ENCODE measurements at places on chromosomes 1 and 21.

GRCh38 chr1:228837817-228838716 is 102.8 kb downstream of the RHOU start:
- no peak for DNase-seq

GRCh38 chr1:180609643-180610555 is 21.9 kb upstream of the XPR1 start:
- DNase-seq, result no peak

DNA sequence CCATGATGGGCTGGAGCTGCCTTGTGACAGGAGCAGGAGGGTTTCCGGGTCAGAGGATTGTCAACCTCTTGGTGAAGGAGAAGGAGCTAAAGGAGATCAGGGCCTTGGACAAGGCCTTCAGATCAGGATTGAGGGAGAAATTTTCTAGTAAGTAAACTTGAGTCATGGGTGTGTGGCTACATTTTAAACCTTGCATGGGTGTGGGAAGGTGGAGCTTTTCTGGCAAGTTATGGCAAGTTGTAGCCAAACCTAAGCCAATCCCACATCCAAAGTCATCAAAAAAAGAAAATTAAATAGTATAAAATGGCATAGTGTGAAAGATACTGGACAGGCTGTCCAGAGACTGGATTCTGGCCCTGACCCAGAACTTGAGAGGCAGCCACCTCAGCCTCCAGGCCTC is 39.8 kb upstream of the HSD3B1 start:
- no peak for DNase-seq

GRCh38 chr1:168121401-168122011 is 15.2 kb downstream of the GPR161 start:
- DNase-seq, result no peak

- no peak for DNase-seq
Observed at GRCh38 chr1:75554870-75555269, 56.0 kb downstream of the SLC44A5 start.

GRCh38 chr21:31173881-31174555 is 135.7 kb upstream of the KRTAP19-8 start:
- no peak for DNase-seq

GRCh38 chr21:45450423-45451090 is 45.6 kb downstream of the COL18A1 start:
- DNase-seq, result no peak

All from activated effector memory CD4-positive, alpha-beta T cell treated with Interleukin-2 at 50 U/mL for 16 hours (primary cell).